GOT3 (cell line): ENCODE measurements at places on chromosomes 3 and 15.

GRCh38 chr15:63238796-63239195 lies 38.6 kb upstream of the APH1B start:
- no peak for DNase-seq

DNA sequence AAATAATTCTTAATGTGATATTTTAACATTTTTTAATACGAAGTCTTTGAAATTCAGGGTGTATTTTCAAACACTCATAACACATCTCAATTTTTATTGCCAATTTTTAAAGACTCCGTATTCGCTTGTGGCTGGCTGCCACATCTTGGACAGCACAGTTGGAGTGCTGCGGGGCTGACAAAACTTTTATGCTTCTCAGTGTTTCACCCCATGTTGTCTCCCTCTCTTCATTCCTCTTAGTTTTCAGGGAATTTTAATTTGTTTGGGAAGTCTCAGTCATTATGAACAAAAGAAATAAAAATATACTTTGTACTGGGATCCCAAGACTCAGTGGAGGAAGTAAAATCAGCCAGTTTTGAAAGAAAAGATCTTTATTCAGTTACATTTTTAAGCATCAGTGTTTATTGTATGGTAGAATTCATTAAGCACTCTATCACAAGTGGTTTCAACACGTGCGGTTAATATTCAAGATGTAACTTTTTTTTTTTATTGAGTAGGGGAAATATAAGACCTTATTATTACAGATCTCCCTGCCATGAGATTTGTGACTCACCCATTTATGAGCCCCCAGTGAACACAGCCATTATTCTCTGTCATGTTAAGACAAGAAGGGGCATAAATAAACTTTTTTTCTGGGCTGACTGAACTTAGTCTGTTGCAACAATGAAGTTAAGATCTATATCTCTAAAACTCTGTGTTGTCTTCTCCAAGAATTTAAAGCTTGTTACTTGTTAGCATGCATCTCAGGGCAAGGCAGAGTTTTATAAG lies 26.8 kb downstream of the KAT2B start:
- DNase-seq: no peak

GRCh38 chr15:50815958-50816590 lies 50.6 kb upstream of the SPPL2A start:
- no peak for DNase-seq

DNA sequence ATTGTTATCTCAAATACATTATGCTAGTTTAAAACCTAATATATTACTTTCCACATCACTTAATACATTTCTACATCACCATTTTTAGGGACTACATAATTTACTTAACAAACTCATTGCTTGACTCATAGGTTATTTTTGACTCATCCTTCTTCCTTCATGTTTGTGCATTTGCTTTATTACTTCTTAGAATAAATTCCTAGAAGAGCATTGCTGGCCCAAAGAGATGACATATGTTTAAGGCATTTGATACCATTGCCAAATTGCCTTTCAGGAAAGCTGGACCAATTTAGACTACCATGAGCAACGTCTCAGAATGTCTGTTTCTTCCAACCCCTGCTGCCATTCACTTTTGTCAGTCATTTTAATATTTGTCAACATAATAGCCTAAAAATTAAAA lies 905.8 kb downstream of the IGSF11 start:
- no peak for DNase-seq

- DNase-seq: no peak
These were observed 30.9 kb downstream of the CDC25A start for GRCh38 chr3:48157202-48157840.

DNA sequence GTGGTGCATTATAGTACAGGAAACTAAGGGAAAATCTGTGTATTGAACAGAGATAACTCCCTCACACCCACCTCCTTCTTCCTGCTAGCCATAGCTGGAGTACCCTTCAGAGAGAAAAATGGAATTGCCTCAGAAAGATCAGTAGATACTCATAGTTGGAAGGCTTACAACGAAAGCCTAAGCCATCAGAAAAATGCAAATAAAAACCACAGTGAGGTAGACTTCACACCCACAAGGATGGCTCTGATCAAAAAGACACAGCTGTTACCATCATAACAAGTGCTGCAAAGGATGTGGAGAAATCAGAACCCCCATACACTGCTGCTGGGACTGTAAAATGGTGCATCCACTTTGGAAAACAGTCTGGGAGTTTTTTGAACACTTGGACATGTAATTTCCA lies 7.4 kb upstream of the DLG1 start:
- no peak for DNase-seq

DNA sequence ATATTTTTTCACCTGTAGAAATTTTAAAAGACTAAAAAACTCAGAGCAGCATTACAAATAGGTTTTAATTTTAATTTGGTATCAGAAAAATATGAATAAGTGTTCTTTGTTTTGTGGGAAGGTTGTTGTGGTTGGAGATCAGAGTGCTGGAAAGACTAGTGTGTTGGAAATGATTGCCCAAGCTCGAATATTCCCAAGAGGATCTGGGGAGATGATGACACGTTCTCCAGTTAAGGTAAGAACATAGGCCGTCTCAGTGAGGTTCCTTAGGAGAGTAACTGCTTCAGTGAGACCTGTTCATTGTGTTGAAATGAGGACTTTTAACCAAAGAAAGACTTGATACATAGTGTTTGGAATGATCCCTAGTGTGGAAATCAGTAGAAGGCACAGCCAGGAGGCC lies 44.8 kb downstream of the OPA1 start:
- DNase-seq: no peak

GRCh38 chr3:156024904-156025533 lies 95.4 kb upstream of the KCNAB1 start:
- DNase-seq: no peak

DNA sequence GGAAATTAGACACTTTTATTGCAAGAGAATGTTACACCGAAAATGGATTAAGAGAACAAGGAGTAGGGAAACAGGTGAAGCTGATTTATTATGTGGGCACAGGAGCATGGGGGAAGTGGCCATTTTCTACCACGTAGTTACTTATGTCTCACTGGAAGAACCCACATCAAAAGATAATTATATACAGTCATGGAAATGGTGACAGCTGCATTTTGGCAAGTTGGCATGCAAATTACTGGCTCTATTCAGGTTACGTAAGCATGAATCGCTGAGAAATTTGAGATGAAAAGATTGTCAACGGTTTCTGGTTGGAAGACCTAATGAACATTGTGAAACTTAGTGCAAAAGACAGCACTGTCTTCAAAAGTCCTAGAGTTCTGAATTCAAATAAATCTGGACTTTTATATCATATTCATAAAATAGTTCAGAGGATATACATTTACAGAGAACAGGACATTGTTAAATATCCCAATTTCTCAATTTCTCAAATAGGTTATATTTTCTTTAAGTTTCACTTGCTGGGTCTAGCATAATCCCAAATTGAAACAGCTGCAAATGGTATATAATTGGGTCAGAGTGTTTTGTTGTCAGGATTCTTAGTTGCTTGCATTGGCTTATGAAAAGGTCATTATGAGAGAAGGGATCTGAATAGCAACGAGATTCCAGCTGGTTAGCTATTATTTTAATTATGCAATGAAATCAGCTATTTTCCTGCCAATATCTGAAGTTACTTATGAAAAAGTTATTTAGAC lies 567.8 kb downstream of the ZPLD1 start:
- DNase-seq: no peak

- DNase-seq: no peak
These were observed 52.4 kb downstream of the CDC25A start for GRCh38 chr3:48135552-48136495.

DNA sequence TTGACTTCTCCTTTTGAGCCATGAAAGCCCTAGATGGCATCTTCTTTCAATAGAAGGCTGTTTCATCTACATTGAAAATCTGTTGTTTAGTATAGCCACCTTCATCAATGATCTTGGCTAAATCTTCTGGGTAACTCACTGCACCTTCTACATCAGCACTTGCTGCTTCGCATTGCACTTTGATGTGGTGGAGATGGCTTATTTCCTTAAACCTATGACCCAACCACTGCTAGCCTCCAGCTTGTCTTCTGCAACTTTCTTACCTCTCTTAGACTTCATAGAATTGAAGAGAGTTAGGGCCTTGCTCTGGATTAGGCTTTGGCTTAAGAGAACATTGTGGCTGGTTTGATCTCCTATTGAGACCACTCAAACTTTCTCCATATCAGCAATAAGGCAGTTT lies 189.8 kb downstream of the PLCL2 start:
- DNase-seq: no peak

- no peak for DNase-seq
These were observed 11.6 kb downstream of the LINGO1 start for GRCh38 chr15:77620960-77621647.

DNA sequence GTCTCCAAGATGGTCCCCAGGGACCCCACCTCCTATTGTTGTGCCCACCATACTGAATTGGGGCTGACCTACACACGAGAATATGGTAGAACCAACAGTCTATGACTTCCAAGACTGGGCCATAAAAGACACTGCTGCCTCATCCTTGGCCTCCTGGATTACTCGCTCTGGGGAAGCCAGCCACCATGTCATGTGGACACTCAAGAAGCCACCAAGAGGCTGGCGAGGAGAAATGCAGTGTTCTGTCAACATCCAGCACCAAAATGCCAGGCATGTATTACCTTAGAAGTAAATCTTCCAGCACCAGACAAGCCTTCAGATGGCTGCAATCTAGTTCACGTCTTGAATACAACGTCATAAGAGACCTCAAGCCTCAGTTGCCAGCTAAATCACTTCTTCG lies 17.1 kb upstream of the TPM1 start:
- no peak for DNase-seq

DNA sequence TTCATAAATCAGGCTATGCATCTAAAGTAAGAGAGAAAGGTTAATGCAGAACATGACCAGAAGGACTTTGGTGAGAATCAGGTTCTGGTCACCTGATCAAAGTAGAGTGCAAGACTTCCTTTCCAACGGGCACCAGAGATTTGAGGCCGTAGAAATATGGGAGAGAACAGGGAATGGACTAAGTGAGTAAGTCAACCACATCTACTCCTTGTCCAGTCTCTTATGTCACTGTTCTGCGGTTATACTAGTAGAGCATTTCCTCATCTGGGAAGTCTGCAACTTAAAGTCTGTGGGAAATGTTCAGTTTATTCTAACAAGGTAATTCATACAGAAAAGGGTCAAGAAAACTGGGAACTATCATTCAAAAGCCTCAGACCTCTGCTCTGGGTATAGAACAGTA lies 232.8 kb downstream of the CPNE4 start:
- no peak for DNase-seq

DNA sequence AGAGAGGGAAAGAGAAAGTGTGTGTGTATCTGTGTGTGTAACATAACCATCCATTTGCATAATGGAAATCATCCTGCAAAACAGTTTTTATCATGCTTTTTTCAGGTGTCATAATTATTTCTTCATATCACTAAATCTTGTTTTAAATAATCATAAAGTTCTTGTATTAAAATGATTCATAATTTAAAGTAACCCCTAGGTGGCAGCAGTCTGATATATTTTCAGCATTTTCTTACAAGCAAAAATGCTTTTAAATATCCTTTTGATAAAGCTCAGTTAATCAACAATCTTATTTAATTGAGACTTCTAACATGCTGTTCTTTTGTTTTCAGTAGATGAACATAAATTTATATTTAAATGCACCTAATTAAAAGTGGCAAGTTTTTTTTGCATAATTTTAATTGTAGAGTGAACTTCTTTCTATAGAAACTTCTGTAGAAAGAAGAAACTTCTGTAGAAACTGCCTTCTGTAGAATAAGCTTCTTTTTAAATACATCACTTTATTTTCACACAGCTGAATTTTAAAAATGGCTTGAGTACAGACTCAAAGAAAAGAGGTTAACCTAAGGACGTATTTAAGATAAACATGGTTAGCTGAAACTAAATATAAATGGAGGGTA lies 72.5 kb downstream of the OPA1 start:
- DNase-seq: no peak

- no peak for DNase-seq
These were observed 196.4 kb downstream of the RORA start for GRCh38 chr15:61032600-61033286.

GRCh38 chr3:197761784-197762183 lies 12.1 kb downstream of the FYTTD1 start:
- no peak for DNase-seq

GRCh38 chr15:100880139-100880896 lies 687 bp downstream of the ALDH1A3 start:
- no peak for DNase-seq

GRCh38 chr3:113441051-113441770 lies at the start of gene CFAP44:
Gene CFAP44, minus strand, starts transcription at chr3:113441493. Its CDS starts 7,829 bp downstream, at chr3:113433664.
- DNase-seq: no peak

DNA sequence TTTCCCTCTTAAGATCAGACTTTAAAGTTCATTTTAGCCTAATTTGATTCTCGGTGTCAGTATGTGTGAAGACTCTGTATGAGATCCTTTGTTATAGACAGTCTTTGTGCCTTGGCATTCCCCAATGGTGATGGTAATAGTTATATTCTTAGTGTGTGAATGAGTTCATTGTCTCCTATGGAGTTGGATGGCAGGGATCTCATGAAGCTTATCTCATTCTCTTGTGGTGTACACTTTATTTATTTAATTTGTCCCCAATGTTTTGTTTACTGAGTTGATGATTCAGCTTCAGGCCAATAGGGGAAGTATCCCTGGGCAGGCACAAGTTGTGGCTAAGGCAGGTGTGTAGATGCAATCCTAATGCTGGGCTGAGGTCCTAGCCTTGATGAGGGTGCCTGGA lies 222.0 kb upstream of the DPPA4 start:
- no peak for DNase-seq

- DNase-seq: no peak
These were observed 38.6 kb downstream of the MCTP2 start for GRCh38 chr15:94269954-94270353.

DNA sequence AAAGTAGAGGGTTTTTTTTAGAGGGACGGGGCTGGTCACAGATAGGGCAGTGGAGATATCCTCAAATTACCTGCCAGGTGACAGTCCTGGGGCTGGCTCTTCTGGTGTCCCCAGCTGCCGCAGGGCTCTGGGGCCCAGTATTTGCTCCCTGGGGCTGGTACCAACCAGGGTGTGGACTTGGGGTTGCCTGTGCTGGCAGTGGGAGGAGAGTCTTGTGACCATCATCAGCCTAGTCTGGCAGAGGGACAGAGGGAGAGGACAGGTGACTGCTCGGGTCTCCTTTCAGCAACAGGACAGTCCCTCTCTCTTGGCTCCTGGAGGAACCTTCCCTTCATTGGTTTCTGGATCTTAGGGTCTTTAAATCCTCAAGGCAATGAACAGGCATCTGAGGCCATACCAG lies 7.9 kb upstream of the RPP14 start:
- DNase-seq: no peak

- no peak for DNase-seq
These were observed 5.7 kb upstream of the APEH start for GRCh38 chr3:49668414-49668797.

DNA sequence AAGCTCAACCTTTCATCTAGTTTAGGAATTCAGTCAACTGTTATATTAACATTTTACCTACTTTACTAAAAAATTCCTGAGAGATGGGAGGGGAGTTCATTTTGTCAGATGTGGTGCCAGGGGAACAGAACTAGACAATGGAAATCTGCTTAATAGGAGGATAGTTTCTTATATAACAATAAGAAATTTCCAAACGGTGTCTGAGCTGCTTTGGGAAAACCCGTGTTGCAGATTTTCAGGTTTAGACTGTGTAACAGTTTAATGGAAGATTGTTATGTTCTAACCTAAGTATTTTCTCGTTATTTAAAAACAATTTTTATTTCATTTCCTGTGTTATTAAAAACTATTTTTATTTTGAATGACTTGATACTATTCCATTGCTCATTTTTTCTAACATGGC lies 19.3 kb downstream of the IQGAP1 start:
- DNase-seq: no peak

- no peak for DNase-seq
These were observed 410.5 kb downstream of the LSAMP start for GRCh38 chr3:116034794-116035193.

- DNase-seq: no peak
These were observed 89.0 kb downstream of the NFKBIZ start for GRCh38 chr3:101938262-101938847.
